ENCODE measurements at places on chromosomes 7 and 10.
A peak's percentile ranks its signal among the peaks of the same experiment; 100 is the strongest.

GRCh38 chr7:94057955-94058354 is 53.8 kb upstream of the BET1 start:
- DNase-seq: no peak

DNA sequence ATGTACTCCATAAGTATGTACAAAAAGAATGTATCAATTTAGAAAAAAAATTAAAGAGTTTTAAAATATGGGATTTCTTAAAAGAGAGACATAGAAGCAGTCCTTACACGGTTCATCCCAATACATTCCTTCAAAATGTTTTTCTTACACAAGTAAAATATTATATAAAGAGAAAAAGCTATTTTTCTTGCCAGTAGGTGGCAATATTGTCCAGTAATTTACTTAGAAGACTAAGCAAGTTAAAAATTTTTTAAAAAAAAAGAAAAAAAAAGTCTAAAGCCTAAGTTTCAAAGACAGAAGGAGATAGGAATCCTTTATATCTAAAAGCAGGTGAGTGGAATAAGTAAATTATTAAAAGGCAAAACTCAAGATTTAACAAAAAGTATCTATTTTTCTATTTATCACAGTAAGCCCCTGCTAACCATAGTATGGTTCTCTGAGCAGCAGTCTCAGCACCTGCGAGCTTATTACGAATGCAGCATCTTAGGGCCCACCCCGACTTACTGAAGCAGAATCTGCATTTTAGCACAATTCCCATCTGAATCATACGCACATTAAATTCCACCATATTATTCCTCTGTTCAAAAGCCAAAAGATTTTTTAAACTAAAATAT is 240.6 kb downstream of the DGKI start:
- DNase-seq: no peak

- no peak for DNase-seq
These were observed 59.1 kb downstream of the TFAM start for GRCh38 chr10:58444321-58444720.

DNA sequence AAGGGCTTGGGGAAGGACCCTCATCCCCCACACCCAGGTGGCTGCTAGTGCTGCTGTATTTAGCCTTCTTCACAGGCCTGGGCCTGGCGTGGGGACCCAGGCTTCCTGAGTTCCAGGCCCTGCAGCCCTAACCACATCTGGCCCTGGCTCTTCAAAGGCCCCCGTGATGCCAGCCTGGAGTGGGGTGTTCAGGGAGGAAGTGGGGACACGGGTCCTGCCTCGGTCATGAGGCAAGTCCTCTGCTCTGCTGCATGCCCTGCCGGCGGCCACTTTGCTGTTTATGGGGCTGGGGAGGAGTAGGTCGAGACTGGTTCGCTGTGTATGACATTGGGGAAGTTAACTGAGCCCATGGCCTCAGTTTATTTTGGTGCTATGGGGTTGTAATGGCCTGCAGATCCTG is 8.5 kb upstream of the AQP1 start:
- no peak for DNase-seq

GRCh38 chr7:105643851-105644250 is 62.6 kb upstream of the EFCAB10 start:
- no peak for DNase-seq

- no peak for DNase-seq
These were observed 273.8 kb downstream of the AUTS2 start for GRCh38 chr7:69871886-69872569.

DNA sequence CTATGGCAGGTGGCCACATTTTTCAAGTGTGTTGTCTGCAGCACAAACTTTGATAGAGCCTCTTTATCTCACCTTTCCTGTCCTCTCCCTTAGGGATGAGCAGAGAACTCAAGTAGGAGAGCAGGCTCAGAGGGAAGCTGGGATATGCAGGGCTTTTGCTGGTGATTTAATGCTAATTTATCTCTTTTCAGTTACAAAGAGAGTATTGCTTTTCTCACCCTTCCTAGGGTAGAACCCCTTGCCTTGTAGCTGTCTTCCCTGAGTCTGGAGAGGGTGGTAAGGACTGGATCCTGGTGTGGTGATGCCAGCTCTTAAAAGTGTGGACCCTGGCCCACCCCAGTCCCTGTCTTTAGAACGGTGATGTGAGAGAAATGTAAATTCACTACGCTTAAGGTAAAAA is 1061.4 kb downstream of the TYW1 start:
- DNase-seq: no peak

- DNase-seq: peak; percentile 15
These were observed at the start of gene SCRN1 for GRCh38 chr7:29989257-29989995. SCRN1 (minus strand) TSS chr7:29989801; CDS start chr7:29969067, 20,734 bp downstream.

DNA sequence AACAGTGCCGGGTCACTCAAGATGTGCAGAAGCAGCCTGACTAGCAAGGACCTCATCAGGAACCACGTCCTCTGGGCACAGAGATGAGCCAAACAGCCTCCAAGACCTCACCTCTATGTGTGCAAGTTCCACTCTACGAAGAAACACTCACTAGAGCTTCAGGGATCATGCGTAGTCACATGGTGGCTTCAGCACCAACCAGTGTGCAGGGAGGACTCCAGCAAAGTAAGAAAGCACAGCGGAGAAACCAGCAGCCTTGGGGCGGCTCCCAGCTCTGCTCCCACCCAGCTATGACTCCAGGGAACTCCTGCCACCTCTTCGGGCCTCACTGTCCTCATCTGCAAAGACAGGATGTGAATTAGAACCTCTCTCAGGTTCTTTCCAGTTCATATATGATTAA is 58.2 kb downstream of the SLIT1 start:
- DNase-seq: no peak

- no peak for DNase-seq
These were observed 107.2 kb downstream of the RUNDC3B start for GRCh38 chr7:87735360-87735759.

GRCh38 chr7:119545118-119545517 is 727.9 kb upstream of the KCND2 start:
- DNase-seq: no peak

DNA sequence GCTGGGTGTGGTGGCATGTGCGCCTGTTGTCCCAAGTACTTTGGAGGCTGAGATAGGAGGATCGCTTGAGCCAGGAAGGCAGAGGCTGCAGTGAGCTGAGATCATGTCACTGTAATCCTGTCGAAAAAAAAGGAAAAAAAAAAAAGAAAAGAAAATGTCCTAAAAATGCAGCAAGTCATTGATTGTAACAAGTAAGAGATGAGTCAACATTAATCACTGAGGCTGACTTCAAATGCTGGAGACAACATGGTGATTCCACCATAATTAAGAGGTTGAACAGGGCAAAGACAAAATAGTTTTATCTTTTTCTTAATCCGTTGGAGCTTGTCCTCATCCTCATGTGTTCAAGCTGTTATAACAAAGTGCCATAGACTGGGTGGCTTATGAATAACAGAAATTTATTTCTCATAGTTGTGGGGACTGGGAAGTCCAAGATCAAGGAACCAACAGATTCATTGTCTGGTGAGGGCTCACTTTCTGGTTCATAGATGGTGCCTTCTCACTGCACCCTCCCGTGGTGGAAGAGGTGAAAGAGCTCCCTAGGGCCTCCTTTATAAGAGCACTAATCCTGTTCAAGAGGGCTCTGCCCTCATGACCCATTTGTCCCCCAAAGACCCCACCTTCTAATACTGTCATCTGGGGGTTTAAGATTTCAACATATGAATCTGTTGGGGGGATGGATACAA is 60.3 kb downstream of the TBXAS1 start:
- DNase-seq: no peak

- no peak for DNase-seq
These were observed 237.0 kb downstream of the WDR37 start for GRCh38 chr10:1293157-1293556.

GRCh38 chr10:72818076-72818475 is 75.5 kb upstream of the OIT3 start:
- no peak for DNase-seq

DNA sequence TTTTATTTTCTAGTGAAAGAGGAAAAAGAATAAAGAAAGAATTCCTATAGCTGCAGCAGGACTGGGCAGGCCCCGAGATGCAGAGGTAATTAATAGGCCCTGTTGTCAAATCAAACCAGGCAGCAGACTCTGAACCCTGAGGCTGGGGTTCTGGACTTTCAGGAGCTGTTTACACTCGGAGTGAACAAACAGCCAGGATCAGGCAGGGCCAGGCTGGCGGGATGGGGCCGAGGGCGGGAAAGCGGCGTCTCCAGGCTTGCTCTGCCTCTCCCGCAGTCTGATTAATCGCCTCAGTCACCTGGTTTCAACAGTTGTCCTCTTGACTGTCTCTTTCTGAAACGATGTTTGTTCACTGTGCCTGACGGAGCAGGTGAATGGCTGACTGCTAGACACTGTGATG is 675.4 kb upstream of the FOXK1 start:
- no peak for DNase-seq

DNA sequence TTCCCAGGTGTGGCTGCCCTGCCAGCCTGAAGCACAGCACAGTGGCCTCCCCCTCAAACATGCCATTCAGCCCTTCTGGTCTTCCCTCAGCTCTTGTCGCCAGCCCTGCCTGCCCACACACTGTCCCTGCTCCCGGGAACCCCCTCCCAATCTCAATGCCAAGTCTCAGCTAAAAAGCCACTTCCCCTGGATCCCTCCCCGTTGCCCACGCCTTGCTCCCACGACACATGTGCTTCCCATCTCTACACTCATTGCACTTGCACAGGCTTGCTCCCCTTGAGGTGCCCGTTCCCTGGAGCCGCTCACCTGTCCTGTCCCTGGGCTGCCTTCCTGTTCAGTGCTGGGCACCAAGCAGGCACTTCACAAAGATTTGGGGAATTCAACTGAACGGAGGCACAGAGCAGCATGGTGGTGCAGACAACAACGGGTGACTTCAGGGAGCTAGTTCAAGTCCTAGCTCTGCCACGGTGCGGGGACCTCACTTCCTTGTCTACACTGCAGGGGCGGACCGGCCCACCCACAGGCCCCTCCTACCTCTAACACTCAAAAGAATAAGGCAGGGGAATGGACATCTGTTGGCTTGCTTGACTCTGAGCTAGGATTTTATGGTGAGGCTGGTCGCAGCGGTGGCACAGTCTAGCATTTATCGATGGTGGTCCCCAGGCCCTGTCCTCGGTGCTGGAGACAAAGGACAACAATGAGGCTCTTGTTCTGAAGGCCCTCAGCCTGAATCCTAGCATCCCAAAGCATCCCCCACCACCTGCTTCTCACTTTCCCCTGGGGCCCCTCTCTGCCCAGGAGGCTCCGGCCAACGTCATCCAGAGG is 18.4 kb downstream of the RGS10 start:
- DNase-seq: no peak

DNA sequence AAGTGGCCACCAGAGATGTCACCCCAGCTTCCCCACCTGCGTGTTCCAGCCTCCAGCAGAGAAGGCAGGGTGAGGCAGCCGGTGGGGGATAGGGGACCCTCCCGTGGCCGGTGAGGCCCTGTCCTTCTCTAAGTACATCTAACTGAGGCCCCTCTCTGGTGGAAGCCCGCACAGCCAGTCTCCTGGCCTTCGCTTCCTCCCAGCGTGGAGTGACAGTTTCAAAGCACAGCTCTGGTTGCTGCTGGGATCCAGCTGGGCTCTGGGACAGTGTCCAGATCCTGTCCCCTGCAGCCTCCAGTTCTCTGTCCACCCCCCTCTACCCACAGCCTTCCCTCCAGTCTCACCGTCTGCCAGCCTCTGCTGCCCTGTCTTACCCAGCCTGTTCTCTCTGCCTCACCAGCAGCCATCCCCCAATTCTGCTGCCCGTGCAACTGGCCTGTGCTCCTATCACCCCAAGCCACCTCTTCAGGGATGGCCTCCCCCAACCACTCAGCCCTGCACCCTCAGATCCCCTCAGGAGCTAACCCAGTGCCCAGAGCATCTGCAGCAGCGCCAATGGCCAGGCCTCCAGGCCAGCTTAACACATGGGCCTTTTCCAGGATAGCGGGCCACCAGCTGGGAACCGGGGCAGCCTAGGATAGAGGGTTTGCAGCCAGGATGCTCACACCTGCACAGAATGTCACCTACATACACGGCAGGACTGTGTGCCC is 16.3 kb upstream of the SH2B2 start:
- DNase-seq: no peak

- DNase-seq: no peak
These were observed 4.2 kb upstream of the EBF3 start for GRCh38 chr10:129968020-129968852.

DNA sequence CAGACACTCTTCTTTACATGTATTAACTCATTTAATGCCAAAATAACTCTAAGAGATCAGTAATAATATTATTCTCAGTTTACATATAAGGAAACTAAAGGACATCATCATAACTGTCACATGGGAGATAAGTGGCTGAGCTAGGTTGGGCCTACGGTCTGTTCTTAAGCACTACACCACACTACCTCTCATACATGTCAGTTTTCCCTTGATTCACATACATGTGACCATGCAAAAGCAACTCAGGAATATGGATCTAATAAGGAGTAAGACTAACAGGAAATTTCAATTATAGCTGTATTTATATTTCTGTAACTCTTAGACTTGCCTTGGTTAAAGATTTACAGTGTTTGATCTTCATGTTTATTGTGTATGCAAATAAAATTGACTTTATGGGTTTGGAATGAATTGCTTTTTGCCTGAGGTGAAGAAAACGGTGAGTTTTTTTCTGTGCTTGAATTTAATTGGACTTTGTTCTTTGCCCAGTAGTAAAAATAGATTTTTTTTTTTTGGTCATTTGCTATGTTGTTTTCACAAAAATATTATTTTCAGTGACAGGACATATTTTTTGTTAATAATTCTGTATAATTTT is 69.7 kb downstream of the CYP51A1 start:
- no peak for DNase-seq

GRCh38 chr7:118745927-118746326 is 521.4 kb downstream of the ANKRD7 start:
- no peak for DNase-seq

- DNase-seq: no peak
These were observed 16.6 kb upstream of the PTN start for GRCh38 chr7:137360087-137360679.

- no peak for DNase-seq
These were observed 1288.5 kb downstream of the GATA3 start for GRCh38 chr10:9342885-9343570.

GRCh38 chr10:32059472-32059871 is 3.2 kb upstream of the KIF5B start:
- no peak for DNase-seq

- DNase-seq: no peak
These were observed 10.4 kb downstream of the WDR91 start for GRCh38 chr7:135200821-135201331.

DNA sequence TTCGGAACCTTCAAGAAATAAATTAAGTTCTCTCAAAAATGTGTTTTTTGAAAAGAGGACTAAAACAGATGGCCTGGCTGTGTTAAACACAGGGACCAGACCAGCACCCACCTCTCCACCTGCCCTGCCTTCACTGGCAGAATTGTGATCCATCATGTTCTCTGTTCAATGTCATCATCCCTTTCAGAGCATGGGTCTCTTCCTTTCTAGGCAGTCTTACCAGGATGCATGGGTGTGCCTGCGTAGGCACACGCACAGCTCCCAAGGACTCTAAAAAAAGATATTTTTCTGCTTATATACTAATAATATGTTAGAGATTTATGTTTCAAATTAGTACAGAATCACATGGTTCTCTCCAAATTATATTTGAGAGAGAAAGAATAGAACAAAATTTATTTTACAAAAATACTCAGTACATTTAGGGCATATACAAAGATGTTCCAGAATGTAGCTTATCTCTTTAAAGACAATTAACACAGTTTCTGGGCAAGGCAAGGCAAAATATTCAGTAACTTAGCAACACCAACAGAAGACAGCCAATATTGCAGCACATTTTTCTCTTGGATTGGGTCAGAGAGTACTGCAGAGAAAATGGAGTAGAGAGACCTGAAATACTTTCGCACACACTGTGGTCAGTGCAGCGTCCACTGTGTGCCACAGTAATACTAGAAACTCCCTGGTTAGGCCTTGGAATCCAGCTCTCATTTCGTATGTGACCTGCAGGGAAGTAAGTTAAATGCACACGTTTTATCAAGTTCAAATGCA is 52.8 kb downstream of the EGFR start:
- no peak for DNase-seq
